Activated naive CD4-positive, alpha-beta T cell (primary cell): ENCODE measurements at places on chromosomes 5 and 9.

DNA sequence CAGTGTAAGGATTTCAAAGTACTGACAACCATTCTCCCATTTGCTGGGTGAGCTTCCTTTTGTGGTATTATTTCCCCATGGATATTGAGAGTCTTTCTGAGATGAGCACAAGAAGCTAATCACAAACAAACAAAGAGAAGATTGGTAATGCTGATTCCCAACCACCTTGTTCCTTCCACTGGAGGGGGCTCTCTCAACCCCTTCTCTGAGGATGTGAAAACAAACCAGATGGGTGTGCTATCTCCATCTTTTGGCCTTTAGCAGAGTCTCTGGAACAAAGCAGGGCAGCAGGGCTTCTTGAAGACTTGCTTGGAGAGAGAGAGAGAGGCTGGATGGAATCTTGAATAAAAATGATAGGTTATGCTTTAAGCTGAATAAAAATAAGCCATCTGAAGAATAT is 576.7 kb upstream of the ZNF462 start:
- no peak for DNase-seq

DNA sequence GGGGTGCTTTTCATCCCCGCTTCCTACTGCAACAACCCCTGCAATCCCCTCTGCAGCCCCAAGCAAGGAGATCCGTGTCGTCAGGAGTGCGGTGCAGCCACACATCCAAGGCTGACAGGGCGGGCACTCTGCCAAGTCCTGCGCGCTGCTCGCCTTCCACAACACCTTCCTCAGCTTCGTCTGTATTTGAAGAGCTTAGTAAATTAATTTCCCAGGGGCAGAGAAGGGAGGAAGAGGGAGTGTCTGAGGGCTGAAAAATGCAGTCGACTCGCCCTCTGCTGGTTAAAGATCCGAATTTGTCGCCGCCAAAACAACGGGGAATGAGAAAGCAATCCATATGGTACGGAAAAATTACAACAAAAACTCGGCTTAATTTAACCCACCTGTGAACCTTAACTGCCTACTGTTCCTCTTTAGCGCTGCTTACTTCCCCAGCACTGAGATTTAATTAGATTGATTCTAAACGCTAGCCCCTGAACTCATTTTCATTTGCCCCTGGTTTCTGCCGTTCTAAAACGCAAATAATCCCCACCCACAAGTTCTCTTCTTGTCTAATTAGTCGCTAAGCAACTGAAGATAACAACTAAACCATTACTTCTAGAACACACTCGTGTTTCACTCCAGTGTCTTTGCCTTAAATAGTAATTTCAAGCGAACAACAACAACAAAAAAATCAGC is 10.9 kb upstream of the PCDHB1 start:
- no peak for DNase-seq

GRCh38 chr9:3768712-3769457 is 243.1 kb upstream of the RFX3 start:
- DNase-seq, result no peak

DNA sequence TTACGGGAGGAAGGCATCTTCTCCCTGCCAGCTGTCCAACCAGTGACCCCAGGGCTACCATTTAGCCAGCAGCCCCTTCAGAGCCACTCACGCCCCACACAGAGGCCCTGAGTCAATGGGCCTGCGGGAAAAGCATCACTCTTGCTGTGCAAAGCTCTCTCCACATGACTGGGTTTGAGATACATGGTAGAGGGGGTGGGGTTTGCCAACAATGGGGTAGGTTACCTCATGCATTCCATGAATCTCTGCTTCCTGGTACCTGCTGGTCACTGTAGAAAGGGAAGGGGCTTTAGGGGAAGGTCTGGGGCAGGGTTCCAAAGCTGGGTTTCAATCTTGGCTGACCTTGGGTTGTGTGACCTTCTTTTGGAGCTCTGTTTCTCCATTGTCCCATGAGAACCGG is 22.9 kb upstream of the TTLL11 start:
- DNase-seq, result no peak

DNA sequence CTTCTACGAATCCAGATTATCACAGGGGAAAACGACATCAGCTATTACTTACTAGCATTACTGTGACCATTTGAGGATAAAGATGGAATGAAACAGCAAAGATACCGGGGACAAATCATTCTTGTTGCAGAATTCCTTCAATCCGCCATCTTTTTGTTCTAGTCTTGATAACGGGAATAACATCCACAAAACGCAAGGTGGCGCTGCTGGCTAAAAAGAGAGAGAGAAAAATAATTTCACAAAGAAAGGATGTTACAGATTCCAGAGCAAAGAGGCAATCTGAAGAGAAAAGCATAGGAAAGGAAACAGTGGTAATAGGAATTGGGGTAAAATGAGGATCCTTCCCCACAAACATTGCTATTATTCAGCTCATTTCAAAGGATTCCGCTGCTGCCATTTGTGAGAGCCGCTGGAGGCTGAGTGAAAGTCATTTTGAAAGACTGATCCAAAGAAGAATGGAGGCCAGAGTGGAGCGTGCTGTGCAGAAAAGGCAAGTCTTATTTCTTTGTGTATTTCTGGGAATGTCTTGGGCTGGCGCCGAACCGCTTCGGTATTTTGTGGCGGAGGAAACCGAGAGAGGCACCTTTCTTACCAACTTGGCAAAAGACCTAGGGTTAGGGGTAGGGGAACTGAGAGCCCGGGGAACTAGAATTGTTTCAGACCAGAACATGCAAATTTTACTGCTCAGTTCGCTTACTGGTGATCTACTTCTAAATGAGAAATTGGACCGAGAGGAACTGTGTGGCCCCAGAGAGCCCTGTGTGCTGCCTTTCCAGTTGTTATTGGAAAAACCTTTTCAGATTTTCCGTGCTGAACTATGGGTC is at the start of gene PCDHB7:
Gene PCDHB7 (plus strand): TSS at position 264 of the 824 bp plus-strand sequence. CDS start 192 bp downstream, at position 456.
- DNase-seq, result no peak
